ENCODE measurements at places on chromosomes 1 and 21. TPM values are rescaled to one million over a fixed set of nuclear protein-coding genes. Genes with fewer than 3 reads are reported as not detected.
A peak's percentile ranks its signal among the peaks of the same experiment; 100 is the strongest.

GRCh38 chr1:67750691-67751054 lies 65.7 kb downstream of the GADD45A start:
- no peaks in the 10 kb centered on the region for H3K36me3 ChIP-seq
- H3K4me3 ChIP-seq = peak overlapping the region; percentile 50
- no peak for DNase-seq
- no peaks in the 10 kb centered on the region for H3K27me3 ChIP-seq
- H3K27ac ChIP-seq = peak overlapping the region; percentile 86

- H3K4me3 ChIP-seq = no peak overlapping the region
- no peak overlapping the region for H3K27ac ChIP-seq
- peaks cover 24% of the 10 kb centered on the region for H3K4me1 ChIP-seq
- H3K36me3 ChIP-seq = no peaks in the 10 kb centered on the region
- no peak for DNase-seq
Measured at GRCh38 chr1:167718914-167719691, 2.7 kb upstream of the MPZL1 start.

GRCh38 chr1:183138301-183138700 lies 47.8 kb upstream of the LAMC2 start:
- peaks cover 54% of the 10 kb centered on the region for H3K4me1 ChIP-seq
- H3K27me3 ChIP-seq = no peaks in the 10 kb centered on the region
- H3K4me3 ChIP-seq = no peak overlapping the region
- peaks cover 84% of the 10 kb centered on the region for H3K36me3 ChIP-seq

GRCh38 chr1:244236101-244236500 lies 185.0 kb downstream of the ZBTB18 start:
- H3K4me1 ChIP-seq = 0 out of 2 replicates have a peak, but pooled peaks cover 8% of the 10 kb centered on the region
- no peak overlapping the region for H3K4me3 ChIP-seq
- no peaks in the 10 kb centered on the region for H3K36me3 ChIP-seq

The TSPAN2 gene
- total RNA-seq = 9.0 TPM

The WNT9A gene
- 2.1 TPM for total RNA-seq
